ENCODE measurements at places on chromosomes 16 and 17.

DNA sequence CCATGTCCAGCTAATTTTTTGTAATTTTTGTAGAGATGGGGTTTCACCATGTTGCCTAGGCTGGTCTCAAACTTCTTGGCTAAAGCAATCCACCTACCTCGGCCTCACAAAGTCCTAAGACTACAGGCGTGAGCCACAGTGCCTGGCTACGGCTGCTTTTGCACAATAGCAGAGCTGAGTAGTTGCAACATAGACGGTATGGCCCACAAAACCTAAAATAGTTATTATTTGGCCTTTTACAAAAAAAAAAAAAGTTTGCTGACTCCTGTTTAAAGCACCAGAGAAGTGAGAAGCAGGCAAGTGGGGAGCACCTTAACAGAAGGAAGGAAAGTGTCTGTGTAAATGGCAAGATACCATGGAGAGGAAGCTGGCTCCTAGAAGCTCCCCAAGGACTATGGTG is 5.3 kb upstream of the HSF5 start:
- no peak for DNase-seq

DNA sequence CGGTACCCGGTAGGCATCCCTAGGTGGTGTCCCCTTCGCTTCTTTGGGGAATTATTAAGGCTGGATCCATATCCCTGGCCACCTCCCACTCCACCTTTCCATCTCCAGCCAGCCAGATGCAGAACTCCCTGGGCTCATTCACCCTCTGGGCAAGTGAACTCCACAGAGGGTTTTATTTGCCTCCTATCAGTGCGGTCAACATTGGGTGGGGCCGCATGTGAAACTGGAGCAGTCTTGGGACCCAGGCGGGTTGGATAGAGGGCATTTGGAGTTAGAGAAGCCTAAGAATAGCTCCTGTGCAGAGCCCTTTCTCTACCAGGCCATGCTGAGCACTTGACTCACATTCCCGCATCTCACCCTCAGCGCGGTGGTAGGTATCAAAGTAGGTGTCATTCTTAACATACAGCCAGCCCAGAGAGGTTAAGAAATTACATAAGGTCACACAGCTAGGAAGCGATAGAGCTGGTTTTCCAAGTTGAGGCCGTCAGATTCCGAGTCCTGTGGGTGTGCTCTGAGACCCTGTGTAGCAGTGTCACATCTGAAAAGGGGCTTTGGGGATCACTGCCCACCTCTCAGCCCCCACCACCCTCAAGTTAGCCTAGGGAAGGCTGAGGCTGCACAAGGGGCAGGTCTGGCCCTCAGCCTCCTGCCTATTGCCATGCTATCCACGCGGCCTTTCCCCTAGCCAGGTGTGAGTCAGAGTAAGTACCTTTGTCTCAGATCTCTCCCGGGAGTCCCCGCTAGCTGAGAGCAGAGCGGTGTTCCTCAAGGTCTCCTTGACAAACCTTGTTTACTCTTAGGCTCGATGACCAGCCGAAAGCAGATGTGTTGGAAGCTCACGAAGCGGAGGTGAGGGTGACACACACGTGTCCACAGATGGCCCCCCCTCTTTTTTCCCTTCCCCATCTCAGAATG is 26.9 kb upstream of the LGALS9 start:
- no peak for DNase-seq

GRCh38 chr16:84555418-84556196 is 51.1 kb upstream of the MEAK7 start:
- DNase-seq, result no peak

DNA sequence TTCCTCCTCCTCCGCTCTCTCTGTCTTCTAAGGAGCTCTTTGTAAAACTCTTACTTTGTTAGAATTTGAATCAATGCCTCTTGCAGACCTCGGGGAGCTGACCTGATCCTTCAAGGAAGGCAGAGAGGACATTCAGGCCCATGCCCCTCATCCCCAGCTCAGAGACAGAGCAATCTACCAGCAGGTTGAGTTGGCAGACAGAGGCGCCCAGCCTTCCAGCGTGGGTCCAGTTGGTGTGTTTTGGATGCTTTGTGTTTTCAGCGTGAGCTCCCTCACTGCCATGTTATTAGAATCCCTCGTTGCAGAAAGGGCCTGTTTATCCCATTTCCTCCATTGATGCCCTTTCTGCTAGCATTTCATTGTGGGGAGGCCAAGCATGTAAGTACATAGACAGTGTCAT is 167.1 kb downstream of the CMIP start:
- DNase-seq, result no peak

DNA sequence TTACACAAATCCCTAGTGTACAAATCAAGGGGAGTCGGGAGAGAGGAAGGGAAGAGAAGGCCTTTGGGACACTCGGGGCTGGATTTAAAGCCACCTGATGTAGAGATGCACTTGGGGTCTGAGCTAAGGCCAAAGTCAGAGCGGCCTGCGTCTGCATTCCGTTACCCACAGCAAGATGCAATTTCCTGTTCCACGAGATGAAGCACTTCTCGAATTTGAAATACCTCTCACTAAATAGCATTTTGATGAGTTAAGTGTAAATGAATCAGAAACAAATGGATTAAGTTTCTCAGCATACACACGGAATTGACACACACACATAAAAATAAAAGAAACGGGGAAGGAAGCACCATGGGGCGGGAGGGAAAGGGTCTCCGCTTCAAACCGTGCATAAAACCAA is 386.0 kb downstream of the SOX9 start:
- no peak for DNase-seq

- no peak for DNase-seq
These were observed 47.1 kb upstream of the STH start for GRCh38 chr17:45951941-45952340.

DNA sequence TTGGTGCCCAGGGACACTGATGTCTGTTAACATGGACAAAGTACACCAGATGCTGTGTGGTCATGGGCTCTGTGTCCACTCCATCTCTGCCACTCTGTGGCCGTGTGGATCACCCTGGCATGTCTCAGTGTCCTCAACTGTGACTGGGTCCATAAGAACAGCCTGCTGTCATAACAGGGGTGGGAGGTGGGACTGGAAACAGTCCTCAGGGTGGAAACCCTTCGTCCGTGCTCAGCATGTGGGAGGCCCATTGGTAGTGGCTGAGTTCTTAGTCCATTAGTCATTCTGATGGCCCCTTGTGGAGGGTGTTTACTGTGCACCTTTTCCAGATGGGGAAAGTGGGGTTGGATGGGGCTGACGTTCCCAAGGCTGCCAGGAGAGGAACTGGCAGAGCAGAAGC is 12.8 kb downstream of the FLYWCH2 start:
- DNase-seq, result no peak

- no peak for DNase-seq
These were observed 59.6 kb upstream of the MTMR4 start for GRCh38 chr17:58574025-58574424.

DNA sequence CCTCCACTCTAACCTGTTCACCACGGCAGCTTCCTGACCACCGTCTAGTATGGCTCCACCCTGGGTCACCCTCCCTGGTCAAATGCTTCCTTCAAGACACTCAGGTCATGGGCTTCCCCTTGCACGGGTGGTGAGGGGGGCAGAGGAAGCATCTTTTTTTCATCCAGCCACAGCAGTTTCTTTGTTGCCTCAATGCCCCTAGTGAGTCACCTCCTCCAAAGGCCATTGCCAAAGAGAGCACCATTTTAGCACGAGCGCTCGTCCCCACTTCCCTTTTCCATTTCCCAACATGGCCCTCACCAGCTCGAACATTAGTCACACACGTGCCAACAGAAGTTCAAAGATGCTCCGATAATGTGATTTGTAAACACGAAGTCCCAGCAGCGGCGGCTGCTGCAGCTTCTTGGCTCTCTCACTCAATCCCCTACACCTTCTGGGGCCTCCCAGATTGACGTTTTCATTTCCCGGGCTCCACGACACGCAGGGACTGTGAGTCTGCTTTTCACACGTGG is 134.6 kb downstream of the GAS7 start:
- DNase-seq, result no peak

- DNase-seq, result no peak
These were observed 44.1 kb downstream of the PCTP start for GRCh38 chr17:55794725-55795482.

GRCh38 chr16:30185683-30186421 is 2.5 kb downstream of the CORO1A start:
- DNase-seq, result no peak

GRCh38 chr16:81855552-81856153 is 76.6 kb downstream of the PLCG2 start:
- no peak for DNase-seq

GRCh38 chr17:58789160-58789559 is 33.5 kb downstream of the PPM1E start:
- no peak for DNase-seq

GRCh38 chr16:19092653-19093410 is 20.9 kb upstream of the ITPRIPL2 start:
- no peak for DNase-seq

DNA sequence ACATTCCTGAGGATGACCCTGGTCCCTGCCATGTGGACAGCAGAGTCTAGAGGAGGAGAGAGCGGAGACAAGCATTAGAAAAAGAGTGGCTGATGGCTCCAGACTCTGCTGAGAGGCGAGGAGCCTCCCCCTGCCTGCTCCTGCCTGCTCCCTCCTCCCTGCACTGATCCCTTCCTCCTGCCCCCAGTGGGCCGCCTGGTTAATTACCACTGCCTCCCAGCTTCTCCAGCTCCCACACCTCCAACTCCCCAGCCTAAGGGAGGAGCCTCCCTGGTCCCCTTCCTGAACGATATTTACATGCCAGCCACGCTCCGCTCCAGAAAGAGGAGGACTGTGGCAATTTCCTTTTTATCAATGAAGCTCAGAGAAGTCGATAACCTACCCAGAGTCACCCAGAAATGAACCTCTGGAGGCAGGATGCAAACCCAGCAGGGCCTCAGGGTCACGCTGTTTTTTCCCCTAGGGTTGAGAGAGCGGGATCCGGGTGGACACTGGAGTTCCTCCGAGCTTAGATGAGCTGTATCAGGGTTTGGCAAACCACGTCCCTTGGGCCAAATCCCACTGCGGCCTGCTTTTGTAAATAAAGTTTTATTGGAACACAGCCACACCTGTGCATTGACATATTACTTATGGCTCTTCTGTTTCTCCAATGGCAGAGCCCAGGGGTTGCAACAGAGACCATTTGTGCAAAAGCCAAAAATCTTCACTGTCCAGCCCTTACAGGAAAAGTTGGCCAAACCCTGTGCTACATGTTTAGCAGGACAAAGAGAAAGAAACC is 27.1 kb upstream of the JPH3 start:
- no peak for DNase-seq

- DNase-seq, result no peak
These were observed 1153.4 kb downstream of the CDH8 start for GRCh38 chr16:60882816-60883215.

GRCh38 chr16:66689282-66689681 is 7.3 kb downstream of the CMTM4 start:
- DNase-seq, result no peak

- DNase-seq, result no peak
These were observed 1.1 kb downstream of the ACSF2 start for GRCh38 chr17:50426814-50427787.

DNA sequence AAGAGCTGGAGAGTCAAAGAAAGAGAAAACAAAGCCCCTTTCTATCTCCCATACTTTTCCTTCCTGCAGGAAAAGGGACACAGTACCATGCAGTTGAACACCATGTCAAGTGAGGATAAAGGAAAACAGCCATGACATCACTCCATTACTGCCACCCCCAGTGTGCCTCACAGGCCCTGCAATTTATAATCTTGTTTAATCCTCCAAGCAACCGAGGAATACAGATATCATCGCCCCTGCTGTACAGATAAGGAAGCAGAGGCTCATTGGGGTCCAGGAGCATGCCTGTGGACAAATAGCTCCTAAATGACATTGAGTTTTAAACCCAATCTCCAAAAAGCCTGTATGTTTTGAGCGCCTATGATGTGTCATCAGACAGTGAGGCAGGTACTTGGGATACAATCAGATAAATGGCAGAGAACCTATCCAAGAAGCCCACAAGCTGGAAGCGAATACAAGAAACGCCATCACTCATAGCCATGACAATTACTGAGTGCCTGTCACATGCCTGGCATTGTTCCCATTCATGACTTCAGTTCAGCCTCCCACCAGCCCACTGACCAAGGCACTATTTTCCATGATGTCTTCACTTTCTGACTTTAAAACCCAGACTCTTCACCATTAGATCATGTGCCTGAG is 45.5 kb downstream of the CPPED1 start:
- DNase-seq, result no peak

DNA sequence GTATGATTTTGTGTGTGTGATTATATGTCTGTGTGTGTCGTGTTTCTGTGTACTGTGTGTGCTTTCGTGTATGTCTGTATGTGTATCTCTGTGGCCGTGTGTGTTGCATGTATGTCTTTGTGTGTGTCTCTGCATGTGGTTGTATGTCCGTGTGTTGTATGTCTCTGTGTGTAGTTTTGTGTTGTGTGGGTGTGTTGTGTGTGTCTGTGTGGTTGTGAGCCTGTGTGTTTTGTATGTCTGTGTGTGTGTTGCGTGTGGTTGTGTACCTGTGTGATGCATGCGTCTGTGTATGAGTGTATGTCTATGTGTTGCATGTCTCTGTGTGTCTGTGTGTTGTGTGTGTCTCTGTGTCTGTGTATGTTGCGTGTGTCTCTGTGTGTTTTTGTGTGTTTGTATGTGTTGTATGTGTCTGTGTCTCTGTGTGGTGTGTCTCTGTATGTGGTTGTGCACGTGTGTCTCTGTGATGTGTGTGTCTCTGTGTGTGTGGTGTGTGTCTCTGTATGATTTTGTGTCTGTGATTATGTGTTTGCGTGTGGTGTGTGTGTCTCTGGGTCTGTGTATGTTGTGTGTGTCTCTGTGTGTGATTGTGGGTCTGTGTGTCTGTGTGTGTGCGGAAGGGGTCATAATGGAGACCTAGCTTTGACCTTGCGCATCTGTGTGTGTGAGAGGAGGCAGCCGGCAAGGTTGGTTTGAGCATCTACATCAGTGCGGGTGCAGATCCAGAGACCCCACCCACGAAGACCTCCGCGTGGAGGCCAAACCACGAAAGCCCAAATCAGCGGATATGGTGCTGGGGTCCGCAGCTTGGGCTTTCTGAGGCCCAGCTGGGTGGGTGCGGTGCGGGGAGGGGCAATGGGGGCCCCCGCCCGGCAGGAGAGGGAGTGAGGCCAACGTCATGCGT is 212.6 kb upstream of the GSE1 start:
- no peak for DNase-seq

- no peak for DNase-seq
These were observed 4.4 kb downstream of the MSLN start for GRCh38 chr16:764848-765487.

DNA sequence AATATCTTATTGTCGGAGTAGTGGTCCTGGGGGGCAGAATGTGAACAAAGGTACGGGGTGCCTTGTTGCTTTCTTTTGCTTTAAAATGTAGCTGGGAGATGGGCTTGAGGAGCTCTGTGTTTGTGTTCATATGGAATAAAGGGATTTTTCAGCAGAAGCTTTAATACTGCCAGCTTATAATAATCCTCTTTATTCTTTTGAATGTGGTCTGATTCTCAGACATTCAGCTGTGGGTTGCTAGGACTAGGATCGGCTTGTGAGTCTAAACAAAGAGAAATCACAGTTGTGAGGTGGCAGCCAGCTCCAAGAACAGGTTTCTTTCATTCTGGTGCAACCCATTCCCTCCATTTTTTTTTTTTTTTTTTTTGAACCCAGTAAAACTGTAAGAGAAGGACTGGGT is 7.2 kb downstream of the MRPL58 start:
- DNase-seq, result no peak

GRCh38 chr17:16584273-16584995 is 15.4 kb upstream of the ZNF287 start:
- peak; percentile 93 for DNase-seq

- DNase-seq, result no peak
These were observed 406.0 kb downstream of the SEC14L1 start for GRCh38 chr17:77546772-77547241.
